Glutamatergic neuron (in vitro differentiated cells): ENCODE measurements at places on chromosomes 6 and 20. TPM values are rescaled to one million over a fixed set of nuclear protein-coding genes. Genes with fewer than 3 reads are reported as not detected.

The LPIN3 gene
- 5.9 TPM for total RNA-seq

The MEI4 gene
- total RNA-seq, result 0.86 TPM

The ABHD16A gene
- total RNA-seq, result 120 TPM

The MDC1 gene
- total RNA-seq, result 50.4 TPM

The RBBP9 gene
- 22.9 TPM for total RNA-seq

The AHCY gene
- 97.9 TPM for total RNA-seq

The ANKRD66 gene
- not detected for total RNA-seq

The IMPG1 gene
- total RNA-seq, result 0.51 TPM

DNA sequence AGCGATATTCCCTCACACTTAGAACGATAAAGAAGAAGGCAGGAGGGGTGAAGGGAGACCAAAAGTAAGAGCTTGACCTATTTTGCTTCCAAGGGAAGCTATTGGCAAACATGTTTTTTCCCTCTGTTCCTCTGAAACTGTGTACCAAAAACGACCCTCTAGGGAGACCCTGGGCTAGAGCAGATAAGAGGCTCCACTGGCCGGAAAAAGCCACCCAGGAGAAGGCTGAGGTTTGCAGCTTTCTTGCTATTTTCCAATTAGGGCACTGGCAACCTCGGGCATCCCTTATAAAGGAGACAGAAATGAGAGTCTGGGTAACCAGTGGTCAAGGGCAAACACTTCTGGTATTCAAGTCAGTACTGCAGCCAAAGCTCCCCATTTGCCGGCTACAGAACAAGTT, 168.0 kb downstream of the KIF16B start:
- H3K27ac ChIP-seq, result no peak overlapping the region
- peaks cover 2% of the 10 kb centered on the region for H3K4me1 ChIP-seq
- no peaks in the 10 kb centered on the region for H3K27me3 ChIP-seq
- no peak for DNase-seq
- no peaks in the 10 kb centered on the region for H3K36me3 ChIP-seq

DNA sequence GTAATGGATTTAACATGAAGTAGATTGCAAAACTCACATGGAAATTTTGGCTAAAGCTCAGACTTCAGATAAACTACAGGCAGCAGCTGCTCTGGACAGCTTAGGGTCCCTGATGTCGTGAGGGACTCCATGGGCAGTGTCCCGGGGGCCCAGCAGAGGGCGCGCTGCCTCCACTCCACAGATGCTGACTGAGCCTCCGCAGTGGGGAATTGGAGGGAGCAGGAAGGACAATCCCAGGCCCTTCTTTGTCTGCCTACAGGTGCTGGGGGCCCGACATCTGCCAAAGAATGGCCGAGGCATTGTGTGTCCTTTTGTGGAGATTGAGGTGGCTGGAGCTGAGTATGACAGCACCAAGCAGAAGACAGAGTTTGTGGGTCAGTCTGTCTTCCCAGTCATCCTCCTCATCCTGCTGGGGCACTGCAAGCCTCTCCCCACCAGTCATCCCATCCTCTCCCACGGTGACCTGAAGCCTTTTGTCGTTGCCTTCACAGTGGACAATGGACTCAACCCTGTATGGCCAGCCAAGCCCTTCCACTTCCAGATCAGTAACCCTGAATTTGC, 35.9 kb downstream of the PLCG1 start:
- peak overlapping the region; percentile 91 for H3K27ac ChIP-seq
- peak; percentile 91 for DNase-seq
- H3K4me1 ChIP-seq, result peaks cover 7% of the 10 kb centered on the region
- H3K27me3 ChIP-seq, result peaks cover 22% of the 10 kb centered on the region
- no peak overlapping the region for H3K4me3 ChIP-seq

DNA sequence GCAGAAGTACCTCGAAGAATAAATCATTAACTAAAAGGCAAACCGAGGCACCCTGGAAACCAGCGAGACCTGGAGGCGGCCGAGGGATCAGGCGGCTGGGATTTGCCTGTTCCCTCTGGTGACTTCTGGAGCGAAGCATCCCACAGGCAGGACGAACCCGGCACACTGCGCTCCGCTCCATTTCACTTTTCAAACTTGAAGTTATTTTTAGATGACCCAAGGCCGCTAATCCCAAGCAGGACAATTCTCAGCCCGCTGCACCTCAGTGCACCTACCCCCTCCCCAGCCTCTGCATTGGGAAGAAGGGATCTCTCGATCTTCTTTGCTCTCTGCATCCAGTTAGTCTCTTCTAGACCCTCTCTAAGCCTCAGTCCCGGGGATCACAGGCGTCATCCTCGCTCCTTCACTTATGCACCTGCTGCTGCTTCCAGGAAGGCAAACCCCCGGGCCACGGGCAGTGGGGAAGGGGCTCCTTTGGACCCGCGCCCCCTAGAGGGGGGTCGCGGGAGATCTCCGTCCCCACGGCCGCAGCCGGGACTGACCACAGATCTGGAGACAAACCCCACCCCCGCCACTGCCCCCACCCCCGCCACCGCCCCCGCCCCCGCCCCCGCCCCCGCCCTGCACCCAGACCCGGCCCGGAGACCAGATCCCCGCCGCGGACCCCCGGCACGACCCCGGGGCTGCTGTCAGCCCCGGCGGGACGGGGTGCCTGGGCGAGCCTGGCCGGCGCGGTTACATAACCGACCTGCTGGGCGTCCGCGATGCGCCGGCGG, 636 bp downstream of the RCAN2 start:
- DNase-seq, result peak; percentile 79
- peaks cover 10% of the 10 kb centered on the region for H3K4me1 ChIP-seq
- peaks cover 8% of the 10 kb centered on the region for H3K27me3 ChIP-seq
- peak overlapping the region; percentile 89 for H3K4me3 ChIP-seq
- peak overlapping the region; percentile 52 for H3K27ac ChIP-seq
- H3K36me3 ChIP-seq, result no peaks in the 10 kb centered on the region

DNA sequence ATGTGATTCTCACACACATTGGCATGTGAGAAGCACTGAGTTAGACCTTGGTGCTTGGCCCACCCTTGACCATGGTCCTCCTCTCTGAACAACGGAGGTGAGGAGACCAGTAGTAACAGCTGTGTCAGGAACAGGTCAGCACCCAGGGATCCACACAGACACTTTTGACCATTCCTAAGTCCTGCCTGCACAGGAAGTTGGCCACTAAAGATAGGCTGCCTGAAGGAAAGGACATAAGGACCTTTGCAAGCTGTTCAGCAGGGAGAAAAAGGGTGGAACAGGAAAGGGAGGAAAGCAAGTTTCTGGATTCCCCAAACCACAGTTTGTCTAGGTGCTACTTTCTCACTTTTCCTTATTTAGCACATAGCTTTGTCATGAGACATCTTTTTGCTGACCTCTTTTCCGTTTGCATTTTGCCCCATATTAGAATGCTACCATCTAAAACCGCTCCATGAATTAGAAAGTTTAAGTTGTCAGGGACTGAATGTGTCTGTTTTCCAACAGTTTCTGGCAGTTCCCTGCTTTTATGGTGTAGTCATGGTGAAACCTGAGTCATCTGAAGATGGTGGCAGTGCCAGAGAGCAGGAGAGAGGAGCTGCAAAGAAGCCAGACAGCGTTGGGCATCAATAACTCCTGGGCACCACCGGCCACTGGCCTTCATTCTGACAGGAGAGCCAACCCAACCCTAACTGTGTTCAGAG, 1.1 kb upstream of the CD109 start:
- H3K36me3 ChIP-seq, result no peaks in the 10 kb centered on the region
- H3K27ac ChIP-seq, result no peak overlapping the region

GRCh38 chr6:30160008-30160784, 815 bp downstream of the TRIM10 start:
- no peak overlapping the region for H3K27ac ChIP-seq
- no peak for DNase-seq
- H3K4me1 ChIP-seq, result no peaks in the 10 kb centered on the region
- H3K4me3 ChIP-seq, result no peak overlapping the region

- peaks cover 2% of the 10 kb centered on the region for H3K4me1 ChIP-seq
- no peak for DNase-seq
- no peak overlapping the region for H3K4me3 ChIP-seq
- H3K27me3 ChIP-seq, result peaks cover 7% of the 10 kb centered on the region
These were observed 973 bp downstream of the CD40 start for GRCh38 chr20:46119028-46119546.

- H3K36me3 ChIP-seq, result no peaks in the 10 kb centered on the region
- peak overlapping the region; percentile 43 for H3K4me3 ChIP-seq
- peak overlapping the region; percentile 68 for H3K27ac ChIP-seq
- no peak for DNase-seq
- H3K4me1 ChIP-seq, result peaks cover 65% of the 10 kb centered on the region
These were observed 14.7 kb downstream of the UQCC2 start for GRCh38 chr6:33696548-33697518.

DNA sequence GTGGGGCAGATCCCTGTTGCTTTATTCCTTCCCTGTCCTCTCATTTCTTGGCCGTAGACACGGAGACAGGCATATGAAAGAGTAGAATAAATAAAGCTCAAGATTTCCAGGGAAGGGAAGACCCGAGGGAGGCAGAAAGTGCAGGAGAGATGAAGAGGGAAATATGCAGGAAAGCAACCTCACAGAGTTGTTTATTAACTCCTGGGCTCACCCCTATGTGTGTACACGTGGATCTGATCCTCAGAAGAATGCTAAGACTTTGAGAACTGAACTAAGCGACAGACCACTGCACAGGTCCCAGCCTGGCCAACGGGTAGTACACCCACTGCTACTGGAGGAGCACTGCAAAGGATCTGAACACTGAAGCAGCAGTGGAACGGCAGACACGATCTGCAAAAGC, 156.2 kb downstream of the KIF16B start:
- H3K36me3 ChIP-seq, result peaks cover 4% of the 10 kb centered on the region
- no peak for DNase-seq
- no peaks in the 10 kb centered on the region for H3K27me3 ChIP-seq
- H3K27ac ChIP-seq, result no peak overlapping the region

GRCh38 chr6:146857980-146858347, 259.2 kb downstream of the ADGB start:
- H3K27me3 ChIP-seq, result no peaks in the 10 kb centered on the region
- peak overlapping the region; percentile 67 for H3K27ac ChIP-seq
- no peaks in the 10 kb centered on the region for H3K36me3 ChIP-seq
- peak overlapping the region; percentile 79 for H3K4me3 ChIP-seq

DNA sequence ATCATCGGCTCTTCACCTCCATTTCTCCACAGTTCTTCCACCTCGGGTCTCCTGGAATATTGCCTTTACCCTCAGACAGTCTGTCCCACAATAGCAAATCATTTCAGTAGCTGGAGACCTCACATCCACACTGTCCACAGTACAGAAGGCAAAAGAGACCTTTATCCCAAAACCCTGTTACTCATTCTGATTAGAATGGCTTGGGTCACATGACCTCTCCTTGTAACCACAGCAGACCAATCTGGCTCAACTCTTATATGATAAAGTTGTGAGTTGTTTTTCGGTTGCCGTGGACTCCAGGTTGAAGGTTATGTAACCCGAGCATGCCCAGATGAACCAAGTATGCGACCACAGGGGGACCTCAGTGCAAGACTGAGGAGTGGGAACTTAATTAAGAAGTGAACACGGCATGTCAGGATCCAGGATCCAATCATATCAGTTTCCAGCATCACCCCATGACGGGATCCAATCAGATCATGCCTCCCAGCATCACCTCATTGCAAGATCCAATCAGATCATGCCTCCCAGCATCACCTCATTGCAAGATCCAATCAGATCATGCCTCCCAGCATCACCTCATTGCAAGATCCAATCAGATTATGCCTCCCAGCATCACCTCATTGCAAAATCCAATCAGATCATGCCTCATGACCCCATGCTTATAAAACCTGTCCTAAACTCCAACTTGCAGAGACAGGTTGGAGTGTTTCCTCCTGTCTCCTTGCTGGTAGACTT, 68.7 kb downstream of the LY86 start:
- no peak overlapping the region for H3K4me3 ChIP-seq
- peaks cover 4% of the 10 kb centered on the region for H3K27me3 ChIP-seq
- DNase-seq, result no peak
- H3K4me1 ChIP-seq, result peaks cover 36% of the 10 kb centered on the region
- no peaks in the 10 kb centered on the region for H3K36me3 ChIP-seq
- no peak overlapping the region for H3K27ac ChIP-seq
